Fibroblast of lung (primary cell): ENCODE measurements at places on chromosomes 1 and 21.
A peak's percentile ranks its signal among the peaks of the same experiment; 100 is the strongest.

GRCh38 chr1:233664253-233664652 is 50.3 kb downstream of the KCNK1 start:
- no peak for DNase-seq

GRCh38 chr1:206748348-206749030 is 22.1 kb upstream of the IL19 start:
- peak; percentile 20 for DNase-seq

DNA sequence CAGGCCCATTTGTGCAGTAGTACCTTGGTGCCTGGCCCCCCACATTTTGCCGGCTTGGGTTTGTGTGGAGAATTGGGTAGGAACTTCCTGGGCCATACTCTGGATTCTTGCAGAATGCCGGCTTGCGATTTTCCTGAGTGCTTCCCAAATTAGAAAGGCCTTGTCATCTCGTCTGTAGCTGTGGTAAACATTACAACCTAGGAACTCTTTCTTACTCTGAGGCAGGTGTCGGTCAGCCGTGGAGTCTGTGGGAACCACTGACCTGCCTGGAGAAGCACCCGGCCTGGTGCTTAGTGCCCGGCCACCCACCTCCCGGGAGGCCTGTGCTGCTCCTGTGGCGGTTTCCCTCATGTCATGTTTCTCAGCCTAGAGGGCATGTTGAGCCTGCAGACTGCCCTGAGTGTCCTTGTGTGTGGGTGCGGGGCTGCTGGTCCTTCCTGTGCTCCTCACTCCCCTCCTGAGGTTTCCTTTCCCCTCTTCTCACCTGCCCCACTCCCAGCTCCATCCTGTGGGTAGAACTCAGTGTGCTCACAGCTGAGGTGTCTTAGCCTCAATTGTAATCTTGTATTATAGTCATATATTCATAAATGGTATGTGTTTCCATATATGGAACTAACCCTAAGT is 64.7 kb downstream of the S100B start:
- DNase-seq, result no peak

GRCh38 chr1:172453607-172454006 is 9.7 kb upstream of the PIGC start:
- DNase-seq, result no peak
